ENCODE measurements at places on chromosomes 11 and 22.

- no peak for DNase-seq
Observed at GRCh38 chr22:44882226-44882905, 127.4 kb downstream of the PHF21B start.

- DNase-seq = no peak
Observed at GRCh38 chr11:86292912-86293616, 9.0 kb upstream of the HIKESHI start.

GRCh38 chr22:38943201-38943600, 14.2 kb upstream of the APOBEC3A start:
- DNase-seq = no peak

DNA sequence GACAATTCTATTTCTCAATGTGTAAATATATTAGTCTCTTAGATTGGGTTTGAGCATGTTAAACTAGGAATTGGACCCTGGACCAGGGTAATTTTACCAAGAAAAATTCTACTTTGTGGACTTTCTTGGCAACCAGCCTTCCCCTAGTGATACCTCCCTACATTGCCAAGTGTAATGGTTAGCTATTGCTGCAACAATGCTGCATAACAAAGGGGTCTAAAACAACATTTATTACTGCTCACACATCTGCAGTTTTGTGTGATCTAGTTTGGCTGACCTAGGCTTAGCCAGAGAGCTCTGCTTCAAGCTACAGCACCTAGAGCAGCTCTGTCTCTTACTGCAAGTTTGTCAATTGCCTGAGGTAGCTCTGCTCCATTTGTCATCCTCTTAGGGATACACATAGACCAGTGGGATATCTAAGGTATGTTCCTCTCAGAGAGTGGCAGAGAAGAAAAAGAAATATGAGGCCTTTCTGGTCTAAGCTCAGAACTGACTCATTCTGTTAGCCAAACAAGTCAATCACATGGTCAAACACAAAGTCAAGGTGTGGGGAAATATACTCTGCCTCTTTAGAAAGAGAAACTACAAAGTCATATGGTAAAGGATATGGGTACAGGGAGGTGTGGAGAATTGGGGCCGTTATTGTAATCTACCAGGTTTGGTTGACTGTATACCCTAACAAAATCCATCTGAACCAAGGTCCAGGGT, 2.0 kb upstream of the LAYN start:
- no peak for DNase-seq

- no peak for DNase-seq
Observed at GRCh38 chr11:17550450-17551346, 3.6 kb downstream of the OTOG start.

DNA sequence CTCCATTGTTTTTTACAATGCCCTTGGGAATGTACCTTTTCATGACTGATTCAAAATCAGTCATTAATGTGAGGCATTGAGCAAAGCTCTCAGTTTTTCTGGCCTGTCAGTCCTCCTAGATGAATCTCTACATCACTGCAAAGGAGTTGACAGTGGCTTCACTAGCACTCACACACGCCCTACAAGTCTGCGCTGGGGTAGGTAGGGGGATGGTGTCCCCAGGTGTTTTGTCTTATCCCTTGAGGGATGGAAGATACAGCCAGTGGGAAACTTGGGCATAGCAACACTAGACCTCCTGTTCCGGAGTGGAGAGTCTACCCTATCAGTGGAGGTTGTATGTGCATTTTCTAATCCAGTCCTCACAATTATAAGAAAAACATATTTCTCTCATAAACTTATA, 27.0 kb downstream of the TRIM77 start:
- DNase-seq = no peak

GRCh38 chr11:103581760-103582159, 454.7 kb upstream of the DDI1 start:
- DNase-seq = no peak

GRCh38 chr11:69489746-69490365, 8.4 kb downstream of the LINC01488 start:
- no peak for DNase-seq

DNA sequence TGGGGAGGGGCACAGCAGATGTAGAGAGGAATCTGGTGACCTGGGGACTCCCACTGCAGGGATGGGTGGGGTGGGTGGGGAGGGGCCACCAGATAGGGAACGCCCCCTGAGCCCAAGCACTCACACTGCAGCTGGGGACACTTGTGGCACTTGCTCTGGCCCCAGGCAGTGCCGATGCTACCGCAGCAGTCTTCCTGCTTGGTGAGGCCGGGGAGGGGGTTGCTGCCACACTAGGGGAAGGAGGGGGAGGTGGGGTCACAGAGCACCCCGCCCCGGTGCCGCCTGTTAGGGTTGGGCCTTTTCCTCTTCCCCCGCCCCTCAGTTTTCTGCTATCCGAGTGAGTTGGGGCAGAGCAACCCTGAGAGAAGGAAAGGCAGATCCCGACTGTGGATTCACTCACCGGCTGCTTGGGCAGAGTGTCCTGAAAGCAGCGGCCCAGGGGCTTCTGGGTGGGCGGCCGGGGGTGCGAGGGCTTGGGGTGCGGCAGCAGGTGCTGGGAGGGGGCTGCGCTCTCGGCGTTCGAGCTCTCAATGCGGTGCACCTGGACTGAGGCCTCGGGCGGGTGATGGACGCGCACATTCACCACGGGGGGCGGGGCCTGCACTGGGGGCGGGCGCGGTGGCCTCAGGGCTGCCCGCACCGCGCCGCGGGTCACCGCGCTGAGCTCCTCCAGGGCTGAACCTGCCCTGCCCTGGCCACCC, 4.7 kb downstream of the LTBP3 start:
- no peak for DNase-seq

DNA sequence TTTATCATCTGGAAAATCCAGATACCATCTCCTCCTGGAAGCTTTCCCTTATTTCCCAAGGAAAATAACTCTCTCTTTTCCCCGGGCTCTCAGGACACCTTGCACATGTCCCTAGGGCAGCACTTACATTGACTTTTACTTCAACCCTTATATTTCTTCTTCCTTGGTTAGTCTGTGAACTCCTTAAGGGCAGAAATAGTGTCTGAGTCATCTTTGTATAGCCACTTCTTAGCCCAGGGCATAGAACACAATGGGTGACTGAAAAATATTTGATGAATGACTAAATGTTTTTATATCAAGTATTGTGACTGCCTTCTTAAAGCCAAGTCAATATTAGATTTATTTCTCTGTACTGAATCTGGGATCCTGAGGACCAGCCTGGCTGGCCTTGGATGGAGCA, 45.4 kb upstream of the MYOD1 start:
- no peak for DNase-seq

GRCh38 chr11:9285850-9286587, 20.9 kb upstream of the DENND5A start:
- DNase-seq = no peak

DNA sequence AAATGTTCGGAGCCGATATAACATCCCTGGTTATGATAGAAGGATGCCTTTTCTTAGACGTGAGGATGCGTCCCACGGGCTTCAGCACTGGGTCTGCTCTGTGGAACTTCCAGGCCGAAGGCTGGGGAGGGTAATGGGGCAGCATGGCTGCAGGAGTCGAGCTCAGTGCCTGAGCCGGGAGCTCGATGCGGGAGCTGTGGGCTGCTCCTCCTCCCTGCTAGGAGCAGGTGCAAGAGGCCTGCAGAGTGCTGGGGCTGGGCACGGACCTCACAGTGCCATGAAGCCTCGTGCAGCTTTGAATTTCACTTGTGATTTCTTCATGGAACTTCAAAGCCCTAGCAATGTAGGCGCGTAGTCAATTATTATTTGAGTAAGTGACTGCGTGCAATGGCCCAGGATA, 6.0 kb downstream of the TUBA8 start:
- DNase-seq = no peak

GRCh38 chr11:88421530-88421929, 84.0 kb upstream of the CTSC start:
- no peak for DNase-seq

GRCh38 chr11:107864591-107864990, 6.0 kb upstream of the SLC35F2 start:
- no peak for DNase-seq

DNA sequence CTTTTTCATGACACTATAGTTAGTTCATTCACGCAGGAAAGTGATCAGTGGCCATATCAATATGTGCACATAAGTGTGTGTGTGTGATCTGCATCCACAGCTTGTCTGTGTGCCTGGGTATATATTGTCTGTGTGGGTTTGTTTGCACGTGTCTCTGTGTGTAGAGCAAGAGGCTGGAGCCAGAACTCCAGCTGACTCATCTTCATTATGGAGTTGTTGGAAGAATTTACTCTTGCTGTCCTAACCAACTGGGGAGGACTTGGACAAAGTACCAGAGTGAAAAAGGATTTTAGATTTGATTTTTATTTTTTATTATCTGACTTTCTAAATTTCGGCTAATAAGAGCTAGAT, 63.9 kb downstream of the TP53I11 start:
- no peak for DNase-seq

GRCh38 chr22:37419370-37419968, 7.8 kb downstream of the ELFN2 start:
- DNase-seq = no peak

DNA sequence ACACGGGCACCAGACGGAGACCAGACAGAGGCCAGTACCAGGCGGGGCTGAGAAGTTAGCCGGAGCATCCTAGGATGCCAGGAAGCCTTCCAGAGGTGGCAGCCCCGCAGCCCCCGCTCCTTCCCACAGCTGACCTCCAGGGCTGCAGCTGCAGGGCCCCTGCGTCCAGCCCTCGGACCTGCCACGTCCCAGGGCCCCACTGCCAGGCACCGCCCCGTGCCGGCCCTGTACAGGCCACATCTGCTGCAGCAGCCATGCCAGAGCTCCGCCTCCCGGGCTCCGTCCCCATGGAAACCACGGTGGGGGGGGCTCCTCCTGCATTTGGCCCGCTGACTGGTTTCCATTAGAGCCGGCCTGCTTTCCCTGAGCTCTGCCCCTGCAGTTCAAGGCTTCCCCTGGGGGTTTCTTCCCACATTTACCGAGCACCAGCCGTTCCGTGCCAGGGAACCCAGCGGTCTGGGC, 62.5 kb upstream of the PPARA start:
- DNase-seq = no peak

GRCh38 chr11:126545057-126545555, 189.6 kb downstream of the ST3GAL4 start:
- no peak for DNase-seq

GRCh38 chr11:44939673-44940395, 10.8 kb downstream of the TP53I11 start:
- no peak for DNase-seq

- peak; percentile 89 for DNase-seq
Observed at GRCh38 chr11:449889-450808, at the start of gene PTDSS2. Gene PTDSS2 (plus strand): TSS chr11:450279. CDS start chr11:450456, 177 bp downstream.

- DNase-seq = no peak
Observed at GRCh38 chr22:25569983-25570382, 5.5 kb downstream of the GRK3 start.

GRCh38 chr22:50452649-50453048, 22.2 kb downstream of the SBF1 start:
- DNase-seq = no peak

DNA sequence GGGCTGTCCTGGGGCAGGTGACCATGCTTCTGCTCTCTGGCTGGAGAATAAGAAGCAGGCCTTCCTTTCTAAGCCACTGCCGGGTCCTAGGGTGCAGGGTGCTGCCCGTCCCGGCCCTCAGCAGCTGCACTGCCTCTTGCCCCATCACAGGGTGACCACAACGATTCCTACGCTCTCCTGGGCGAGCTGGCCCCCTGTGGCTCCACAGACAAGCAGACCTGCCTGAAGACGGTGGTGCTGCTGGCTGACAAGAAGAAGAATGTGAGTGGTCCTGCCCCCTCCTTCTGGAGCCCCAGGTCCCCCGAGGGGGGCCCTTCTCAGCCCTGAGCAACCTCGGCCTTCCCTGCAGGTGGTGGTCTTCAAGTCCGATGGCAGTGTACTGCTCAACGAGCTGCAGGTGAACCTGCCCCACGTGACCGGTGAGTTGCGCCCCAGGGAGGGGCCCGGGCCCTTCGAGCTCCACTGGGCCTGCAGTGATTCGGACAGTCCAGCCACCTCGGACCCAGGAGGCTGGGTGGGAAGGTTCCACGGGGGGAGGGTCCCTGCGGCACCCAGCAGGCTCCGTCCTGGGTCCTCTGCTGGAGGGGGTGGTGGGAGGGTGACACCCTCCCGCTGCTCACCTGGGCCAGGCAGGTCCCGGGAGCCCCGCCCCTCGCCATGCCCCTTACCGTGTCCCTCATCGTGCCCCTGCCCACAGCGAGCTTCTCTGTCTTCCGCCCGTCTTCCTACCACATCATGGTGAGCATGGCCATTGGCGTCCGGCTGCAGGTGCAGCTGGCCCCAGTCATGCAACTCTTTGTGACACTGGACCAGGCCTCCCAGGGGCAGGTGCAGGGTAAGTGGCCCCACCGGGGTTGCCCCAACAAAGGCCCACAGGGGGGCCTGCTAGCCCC, 8.3 kb downstream of the MUC2 start:
- no peak for DNase-seq

- DNase-seq = no peak
Observed at GRCh38 chr11:95268391-95268790, 37.4 kb upstream of the SESN3 start.

- DNase-seq = no peak
Observed at GRCh38 chr11:115349335-115350017, 154.7 kb downstream of the CADM1 start.

GRCh38 chr11:93541884-93542810, 1.0 kb downstream of the SMCO4 start:
- DNase-seq = no peak

- no peak for DNase-seq
Observed at GRCh38 chr11:36417154-36417553, 92.9 kb downstream of the TRAF6 start.

DNA sequence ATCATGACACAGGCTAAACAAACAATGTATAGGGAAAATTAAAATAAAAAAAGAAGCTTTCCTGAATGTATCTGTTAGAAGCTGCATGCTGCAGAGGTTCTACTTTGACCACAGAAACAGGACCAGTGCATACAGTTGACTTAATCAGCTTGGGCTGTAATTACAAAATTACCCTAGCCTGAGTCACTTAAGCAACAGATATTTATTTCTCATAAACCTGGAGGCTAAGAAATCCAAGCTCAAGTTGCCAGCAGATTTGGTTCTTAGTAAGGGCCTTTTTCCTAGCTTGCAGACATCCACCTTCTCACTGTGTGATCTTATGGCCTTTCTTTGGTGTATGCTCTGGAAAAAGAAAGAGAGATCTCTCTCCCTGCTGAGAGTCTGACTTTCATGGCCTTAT, 946.5 kb upstream of the RAG2 start:
- DNase-seq = no peak

DNA sequence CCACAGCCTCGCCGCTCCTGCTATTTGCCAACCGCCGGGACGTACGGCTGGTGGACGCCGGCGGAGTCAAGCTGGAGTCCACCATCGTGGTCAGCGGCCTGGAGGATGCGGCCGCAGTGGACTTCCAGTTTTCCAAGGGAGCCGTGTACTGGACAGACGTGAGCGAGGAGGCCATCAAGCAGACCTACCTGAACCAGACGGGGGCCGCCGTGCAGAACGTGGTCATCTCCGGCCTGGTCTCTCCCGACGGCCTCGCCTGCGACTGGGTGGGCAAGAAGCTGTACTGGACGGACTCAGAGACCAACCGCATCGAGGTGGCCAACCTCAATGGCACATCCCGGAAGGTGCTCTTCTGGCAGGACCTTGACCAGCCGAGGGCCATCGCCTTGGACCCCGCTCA, 35.5 kb downstream of the LRP5 start:
- DNase-seq = no peak

- no peak for DNase-seq
Observed at GRCh38 chr22:47409539-47410275, 647.3 kb downstream of the TBC1D22A start.
